Immature natural killer cell (primary cell): ENCODE measurements at places on chromosomes 1 and 21.

- no peak overlapping the region for H3K27ac ChIP-seq
- DNase-seq, result no peak
- no peak overlapping the region for H3K4me3 ChIP-seq
- no peaks in the 10 kb centered on the region for H3K36me3 ChIP-seq
Measured at GRCh38 chr1:100736746-100737145, 17.2 kb downstream of the VCAM1 start.

GRCh38 chr1:209746451-209747165, 9.2 kb upstream of the TRAF3IP3 start:
- no peak for DNase-seq
- H3K4me3 ChIP-seq, result no peak overlapping the region
- H3K36me3 ChIP-seq, result no peaks in the 10 kb centered on the region
- peaks cover 21% of the 10 kb centered on the region for H3K4me1 ChIP-seq

DNA sequence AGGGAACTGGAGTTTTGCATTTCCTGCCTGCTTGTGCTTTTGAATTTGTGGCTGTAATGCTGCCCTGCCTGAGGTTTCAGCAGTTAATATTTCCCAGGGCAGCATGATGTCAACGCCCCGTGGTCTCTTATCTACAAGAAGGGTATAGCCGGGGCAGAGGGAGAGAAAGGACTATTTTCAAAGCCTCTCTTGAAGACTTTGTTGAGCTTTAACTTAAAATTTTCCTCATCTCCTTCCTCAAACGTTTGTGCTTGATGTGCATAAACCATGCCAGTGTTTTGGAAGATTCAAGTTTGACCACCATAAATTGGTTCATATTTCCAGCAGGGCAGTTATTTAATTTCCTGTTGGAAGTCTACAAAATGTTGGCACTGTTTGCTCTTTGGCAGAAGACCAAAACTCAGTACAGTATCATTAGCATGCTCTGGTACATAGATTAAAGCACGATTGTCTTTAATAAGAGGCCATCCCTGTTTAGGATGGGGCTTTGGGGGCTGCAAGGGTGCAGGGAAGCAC, 43.4 kb downstream of the ROR1 start:
- H3K4me3 ChIP-seq, result no peak overlapping the region
- H3K27ac ChIP-seq, result no peak overlapping the region
- H3K36me3 ChIP-seq, result peaks cover 3% of the 10 kb centered on the region
- H3K27me3 ChIP-seq, result peaks cover 3% of the 10 kb centered on the region

DNA sequence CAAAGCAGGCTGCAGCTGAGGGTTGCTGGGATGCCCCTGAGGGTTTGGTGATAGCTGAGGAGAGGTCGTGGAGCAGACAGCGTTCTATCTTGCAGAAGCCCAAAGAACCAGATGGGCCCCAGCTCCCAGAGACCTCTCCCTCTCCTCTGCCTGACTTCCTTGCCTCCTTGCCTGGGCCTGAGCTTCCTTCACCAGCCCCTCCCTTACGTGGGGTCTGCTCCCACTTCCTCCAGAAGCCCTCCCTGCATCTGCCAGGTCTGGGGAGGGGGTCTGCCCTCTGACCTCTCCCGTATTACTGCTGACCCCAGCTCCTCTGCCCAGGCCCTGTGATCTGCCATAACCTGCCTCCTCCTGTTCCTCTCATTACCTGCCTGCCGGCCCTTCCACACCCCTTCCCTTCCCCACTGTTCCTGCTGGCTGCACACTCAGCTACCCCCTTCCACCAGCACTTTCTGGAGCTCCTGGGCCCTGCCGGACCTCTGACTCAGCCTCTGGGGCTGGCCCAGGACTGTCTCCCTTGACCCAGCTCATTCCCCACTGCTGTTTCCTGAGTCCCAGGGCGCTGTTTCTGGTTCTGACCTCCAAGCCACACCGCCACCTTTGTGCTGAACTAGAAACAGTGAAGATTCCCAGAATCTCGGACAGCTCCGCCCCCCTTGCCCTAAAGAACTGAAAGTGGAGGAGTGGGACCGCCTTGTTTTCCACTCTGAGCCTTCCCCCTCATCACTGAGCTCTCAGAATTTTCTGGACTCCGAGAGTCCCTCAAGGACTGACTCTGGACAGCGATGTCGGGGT, 237.7 kb upstream of the C1orf174 start:
- peaks cover 3% of the 10 kb centered on the region for H3K27me3 ChIP-seq
- no peaks in the 10 kb centered on the region for H3K36me3 ChIP-seq
- no peak overlapping the region for H3K27ac ChIP-seq
- H3K4me1 ChIP-seq, result no peaks in the 10 kb centered on the region
- H3K4me3 ChIP-seq, result no peak overlapping the region
- DNase-seq, result no peak

- H3K4me1 ChIP-seq, result peaks cover 20% of the 10 kb centered on the region
- H3K27me3 ChIP-seq, result peaks cover 4% of the 10 kb centered on the region
- DNase-seq, result peak; percentile 67
- H3K27ac ChIP-seq, result no peak overlapping the region
- H3K36me3 ChIP-seq, result peaks cover 14% of the 10 kb centered on the region
Measured at GRCh38 chr1:156797212-156797871, 19.3 kb downstream of the SH2D2A start.

- H3K27ac ChIP-seq, result no peak overlapping the region
- no peak overlapping the region for H3K4me3 ChIP-seq
- H3K4me1 ChIP-seq, result peaks cover 3% of the 10 kb centered on the region
- no peaks in the 10 kb centered on the region for H3K27me3 ChIP-seq
- no peaks in the 10 kb centered on the region for H3K36me3 ChIP-seq
Measured at GRCh38 chr1:45359882-45360513, 19.8 kb upstream of the MUTYH start.

DNA sequence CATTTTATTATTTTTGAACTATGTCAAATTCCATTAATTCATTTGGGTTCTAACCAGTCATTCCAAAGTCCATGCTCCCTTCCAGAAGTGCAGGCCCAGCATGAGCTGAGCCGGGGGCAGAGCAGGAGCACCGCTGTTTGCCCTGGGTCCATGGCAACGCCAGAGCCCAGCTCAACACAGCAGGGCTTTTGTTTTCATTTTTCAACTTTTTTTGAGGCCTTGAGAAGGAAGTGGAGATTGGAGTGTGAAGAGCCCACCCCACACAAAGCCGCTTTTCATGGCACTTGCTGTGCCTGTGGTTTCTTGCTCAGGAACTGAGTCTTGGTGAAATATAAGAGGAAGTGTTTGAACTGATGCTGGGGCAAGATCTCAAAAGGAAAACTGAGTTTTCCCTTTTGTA, 13.2 kb upstream of the PRMT2 start:
- peak; percentile 88 for DNase-seq
- peaks cover 11% of the 10 kb centered on the region for H3K36me3 ChIP-seq
- peaks cover 5% of the 10 kb centered on the region for H3K27me3 ChIP-seq
- peaks cover 54% of the 10 kb centered on the region for H3K4me1 ChIP-seq
- H3K27ac ChIP-seq, result peak overlapping the region; percentile 96

DNA sequence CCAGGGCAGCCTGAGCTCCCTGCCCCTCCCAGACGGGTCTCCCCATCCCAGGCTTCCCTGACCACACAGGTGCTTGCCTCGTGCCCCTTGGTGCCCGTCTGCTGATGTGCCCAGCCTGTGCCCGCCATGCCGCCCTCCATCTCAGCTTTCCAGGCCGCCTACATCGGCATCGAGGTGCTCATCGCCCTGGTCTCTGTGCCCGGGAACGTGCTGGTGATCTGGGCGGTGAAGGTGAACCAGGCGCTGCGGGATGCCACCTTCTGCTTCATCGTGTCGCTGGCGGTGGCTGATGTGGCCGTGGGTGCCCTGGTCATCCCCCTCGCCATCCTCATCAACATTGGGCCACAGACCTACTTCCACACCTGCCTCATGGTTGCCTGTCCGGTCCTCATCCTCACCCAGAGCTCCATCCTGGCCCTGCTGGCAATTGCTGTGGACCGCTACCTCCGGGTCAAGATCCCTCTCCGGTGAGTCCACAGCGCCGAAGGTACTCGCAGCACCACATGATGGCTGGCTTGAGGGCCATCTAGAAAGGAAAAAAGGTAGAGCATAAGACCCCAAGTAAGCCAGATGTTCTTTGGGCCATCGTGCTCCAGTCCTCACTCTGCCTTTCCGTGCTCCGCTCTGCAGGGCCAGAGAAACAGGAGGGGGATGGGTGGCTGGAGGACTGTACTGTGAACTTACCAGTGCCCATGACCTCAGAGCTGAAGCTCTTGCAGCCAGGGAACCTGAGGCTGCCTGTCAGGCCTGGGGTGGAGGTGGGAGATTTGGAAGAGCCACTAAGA, 1.4 kb downstream of the ADORA1 start:
- no peaks in the 10 kb centered on the region for H3K36me3 ChIP-seq
- no peak for DNase-seq
- no peak overlapping the region for H3K4me3 ChIP-seq
- no peak overlapping the region for H3K27ac ChIP-seq
- H3K4me1 ChIP-seq, result no peaks in the 10 kb centered on the region

- H3K27ac ChIP-seq, result no peak overlapping the region
- no peak for DNase-seq
- H3K4me1 ChIP-seq, result no peaks in the 10 kb centered on the region
- peaks cover 4% of the 10 kb centered on the region for H3K27me3 ChIP-seq
Measured at GRCh38 chr1:40909281-40909680, 47.1 kb upstream of the CITED4 start.

GRCh38 chr21:37503848-37504467, 137.4 kb downstream of the DYRK1A start:
- DNase-seq, result no peak
- H3K4me3 ChIP-seq, result no peak overlapping the region
- H3K27me3 ChIP-seq, result no peaks in the 10 kb centered on the region
- H3K27ac ChIP-seq, result peak overlapping the region; percentile 51

- peak overlapping the region; percentile 100 for H3K27ac ChIP-seq
- no peak for DNase-seq
- H3K27me3 ChIP-seq, result peaks cover 5% of the 10 kb centered on the region
- H3K4me1 ChIP-seq, result peaks cover 28% of the 10 kb centered on the region
- H3K4me3 ChIP-seq, result peak overlapping the region; percentile 85
Measured at GRCh38 chr1:152048416-152049009, 11.7 kb upstream of the S100A11 start.

- no peak overlapping the region for H3K4me3 ChIP-seq
- H3K27me3 ChIP-seq, result no peaks in the 10 kb centered on the region
- H3K36me3 ChIP-seq, result no peaks in the 10 kb centered on the region
- no peak overlapping the region for H3K27ac ChIP-seq
- no peaks in the 10 kb centered on the region for H3K4me1 ChIP-seq
Measured at GRCh38 chr1:242774256-242774655, 249.8 kb upstream of the PLD5 start.

GRCh38 chr1:34617321-34618118, 137.3 kb upstream of the GJB5 start:
- no peak overlapping the region for H3K4me3 ChIP-seq
- no peak for DNase-seq
- H3K27ac ChIP-seq, result no peak overlapping the region
- peaks cover 4% of the 10 kb centered on the region for H3K27me3 ChIP-seq

GRCh38 chr1:235775246-235775860, 91.4 kb downstream of the LYST start:
- H3K4me3 ChIP-seq, result no peak overlapping the region
- DNase-seq, result no peak
- H3K36me3 ChIP-seq, result peaks cover 31% of the 10 kb centered on the region
- no peaks in the 10 kb centered on the region for H3K4me1 ChIP-seq

- no peaks in the 10 kb centered on the region for H3K36me3 ChIP-seq
- DNase-seq, result no peak
Measured at GRCh38 chr1:21048462-21048861, 128.2 kb downstream of the EIF4G3 start.

DNA sequence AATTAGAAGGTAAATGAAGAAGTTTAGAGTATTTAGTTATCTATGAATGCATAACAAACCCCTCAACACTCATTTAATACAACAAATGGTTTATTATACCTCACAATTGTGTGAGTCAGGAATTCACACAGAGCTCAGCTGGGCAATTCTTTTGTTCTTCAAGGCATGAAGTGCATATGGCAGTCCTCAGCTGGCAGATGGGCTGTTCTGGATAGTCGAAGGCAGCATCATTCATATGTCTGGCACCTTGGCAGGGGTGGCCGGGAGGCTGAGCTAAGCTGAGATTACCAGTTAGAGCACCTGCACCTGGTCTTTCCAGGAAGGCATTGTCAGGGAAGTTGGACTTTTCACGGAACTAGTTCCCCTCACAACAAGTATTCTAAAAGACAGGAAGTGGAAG, 286.2 kb upstream of the DUSP10 start:
- DNase-seq, result no peak
- peaks cover 11% of the 10 kb centered on the region for H3K27me3 ChIP-seq
- H3K4me3 ChIP-seq, result no peak overlapping the region
- no peaks in the 10 kb centered on the region for H3K4me1 ChIP-seq
- H3K36me3 ChIP-seq, result no peaks in the 10 kb centered on the region

GRCh38 chr1:241666419-241666818, 14.3 kb downstream of the WDR64 start:
- H3K27me3 ChIP-seq, result peaks cover 2% of the 10 kb centered on the region
- no peak for DNase-seq
- H3K4me3 ChIP-seq, result no peak overlapping the region
- peaks cover 4% of the 10 kb centered on the region for H3K36me3 ChIP-seq
- no peaks in the 10 kb centered on the region for H3K4me1 ChIP-seq

DNA sequence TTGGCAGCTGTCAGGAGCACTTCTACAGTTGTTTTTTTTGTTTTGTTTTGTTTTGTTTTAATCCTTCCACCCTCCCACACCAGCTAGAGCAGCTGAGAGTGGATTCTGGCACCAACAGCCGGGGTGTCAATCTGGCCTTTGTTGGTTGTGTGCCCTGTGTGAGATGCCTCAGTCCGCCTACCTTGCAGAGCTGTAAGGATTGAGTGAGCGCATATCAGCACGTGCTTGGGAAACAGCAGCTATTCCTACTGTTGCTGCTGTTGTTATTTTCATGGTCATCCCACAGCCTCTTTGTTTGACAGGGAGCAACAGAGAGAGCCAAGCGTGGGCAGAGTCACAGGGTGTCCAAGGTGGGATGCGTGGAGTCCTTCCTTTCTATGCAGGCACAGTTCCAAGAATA, 50.4 kb downstream of the PGBD5 start:
- no peaks in the 10 kb centered on the region for H3K4me1 ChIP-seq
- H3K27ac ChIP-seq, result no peak overlapping the region
- H3K27me3 ChIP-seq, result peaks cover 4% of the 10 kb centered on the region

DNA sequence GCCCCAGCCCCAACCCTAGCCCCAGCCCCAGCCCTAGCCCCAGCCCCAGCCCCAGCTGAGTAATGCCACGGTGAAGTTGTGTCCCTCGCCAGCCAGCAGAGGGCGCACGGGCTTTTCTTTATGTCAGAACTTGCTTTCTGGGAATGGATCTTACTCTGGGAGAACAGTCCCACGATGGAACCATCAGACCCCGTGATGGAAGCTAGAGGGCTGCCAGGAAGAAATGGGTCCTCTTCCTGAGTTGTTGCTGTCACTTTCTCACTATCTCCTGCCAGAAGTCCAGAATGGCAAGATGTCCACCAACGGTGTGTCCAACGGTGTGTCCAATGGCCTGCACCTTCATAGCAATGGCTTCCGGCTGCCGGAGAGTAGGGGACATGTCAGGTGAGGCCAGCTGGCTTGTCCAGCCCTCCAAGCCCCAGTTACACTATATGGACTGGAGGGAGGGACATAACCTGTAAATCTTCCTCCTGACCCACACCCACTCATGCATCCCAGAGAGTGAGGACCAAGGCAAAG, 25.1 kb upstream of the TMEM222 start:
- no peak overlapping the region for H3K4me3 ChIP-seq
- H3K36me3 ChIP-seq, result peaks cover 23% of the 10 kb centered on the region
- no peak overlapping the region for H3K27ac ChIP-seq
- H3K4me1 ChIP-seq, result peaks cover 3% of the 10 kb centered on the region
- no peaks in the 10 kb centered on the region for H3K27me3 ChIP-seq
- peak; percentile 50 for DNase-seq
